ENCODE measurements at places on chromosomes 6 and 20.

DNA sequence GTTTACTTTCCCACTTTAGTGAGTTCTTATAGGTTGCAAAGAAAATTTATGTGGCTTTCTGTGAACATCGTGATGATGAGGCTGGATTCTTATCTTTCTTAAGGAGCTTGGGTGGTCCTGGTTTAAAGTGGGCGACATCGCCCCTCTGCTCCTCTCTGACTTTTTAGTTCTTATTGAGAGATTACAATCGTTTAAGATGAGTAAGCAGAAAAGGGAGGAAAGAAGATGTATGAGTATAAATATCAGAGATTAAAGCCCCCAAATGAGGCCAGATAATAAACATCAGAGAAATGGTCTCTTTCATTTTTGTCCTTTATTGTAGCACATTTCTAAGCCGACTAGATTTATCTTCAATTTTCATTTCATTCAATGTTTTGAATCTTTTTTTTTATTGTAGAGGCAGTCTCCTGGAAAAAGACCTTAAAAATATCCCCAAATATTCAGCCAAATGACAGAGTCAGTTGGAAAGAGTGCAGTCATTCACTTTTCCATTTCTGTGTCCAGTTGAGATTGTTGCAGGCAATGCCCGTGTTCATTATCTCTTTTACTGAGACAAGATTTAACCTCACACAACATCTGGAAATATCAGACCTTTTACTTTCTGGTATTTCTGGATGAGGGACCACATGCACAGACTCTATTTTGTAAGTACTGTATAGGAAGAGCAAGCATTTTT lies 62.0 kb upstream of the PDE7B start:
- DNase-seq: no peak

DNA sequence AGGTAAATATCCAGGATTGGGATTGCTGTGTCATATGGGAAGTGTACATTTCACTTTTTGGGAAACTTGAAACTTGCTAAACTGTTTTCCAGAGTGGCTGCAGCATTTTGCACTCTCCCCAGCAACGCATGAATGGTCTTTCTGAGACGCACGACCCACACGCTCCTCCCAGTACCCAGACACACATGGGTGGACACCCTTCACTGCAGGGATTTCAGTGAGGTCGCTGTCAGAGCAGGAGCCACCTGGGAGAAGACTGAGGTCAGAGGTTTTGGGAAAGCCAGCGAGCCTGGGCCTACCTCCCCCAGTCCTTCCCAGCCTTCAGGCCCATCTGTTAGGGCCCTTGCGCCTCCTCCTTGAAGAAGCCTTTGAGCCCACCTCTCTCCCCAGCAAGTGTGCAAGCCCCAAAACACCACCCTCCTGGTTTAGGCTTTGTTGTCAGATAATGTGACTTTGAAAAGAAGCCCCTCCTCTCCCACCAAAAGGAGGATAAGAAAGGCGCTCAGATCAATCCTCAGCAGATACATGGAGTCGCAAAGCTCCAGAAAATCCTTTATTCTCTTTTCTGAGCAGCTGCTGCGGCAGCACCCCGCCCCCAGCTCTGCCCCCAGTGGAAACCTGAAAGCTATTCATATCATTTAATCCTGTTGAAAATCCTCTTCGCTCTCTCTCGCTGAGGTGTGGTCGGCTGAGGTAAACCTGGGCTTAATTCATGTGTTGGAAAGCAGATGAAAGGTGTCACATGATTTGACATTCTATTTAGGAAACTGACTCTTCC lies 12.7 kb upstream of the JAG1 start:
- no peak for DNase-seq

- DNase-seq: no peak
Measured at GRCh38 chr6:5937169-5937909, 69.4 kb downstream of the NRN1 start.

- no peak for DNase-seq
Measured at GRCh38 chr6:19181211-19181610, 656.0 kb upstream of the ID4 start.

- DNase-seq: no peak
Measured at GRCh38 chr6:96276856-96277255, 244.8 kb upstream of the UFL1 start.

GRCh38 chr6:17042422-17043147 lies 59.3 kb upstream of the STMND1 start:
- DNase-seq: no peak

DNA sequence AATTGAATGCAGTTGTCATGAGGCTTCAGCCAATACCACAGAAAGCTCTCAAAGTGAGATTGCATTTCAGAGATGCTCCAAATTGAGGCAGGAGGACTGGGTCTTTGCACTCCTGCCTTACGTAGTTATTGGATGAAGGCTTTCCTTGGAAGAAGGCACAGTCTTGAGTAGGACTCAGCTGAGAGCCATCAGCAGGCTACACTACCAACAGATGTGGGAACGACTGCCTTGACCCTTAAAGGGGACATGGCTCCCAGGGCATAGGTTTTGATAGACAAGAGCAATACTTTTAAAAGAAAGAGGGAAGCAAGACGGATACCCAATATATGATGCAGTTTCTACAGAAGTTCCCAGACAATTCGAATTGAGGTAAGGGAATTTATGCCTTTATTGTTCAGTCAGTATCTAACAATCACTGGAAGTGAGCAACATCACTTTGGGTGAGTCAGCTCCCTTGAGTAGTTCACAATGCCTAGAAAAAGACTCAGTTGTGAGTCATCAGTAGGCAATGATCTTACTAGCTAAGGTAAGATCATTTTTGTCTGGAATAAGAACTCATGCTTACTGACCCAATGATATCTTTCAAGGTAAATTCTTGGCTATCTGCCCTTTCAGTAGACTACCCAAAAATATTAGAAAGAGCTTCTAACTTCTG lies 390.8 kb downstream of the GJA1 start:
- no peak for DNase-seq

- no peak for DNase-seq
Measured at GRCh38 chr6:154852687-154853086, 119.5 kb downstream of the SCAF8 start.

GRCh38 chr20:20089939-20090338 lies 37.6 kb downstream of the CFAP61 start:
- DNase-seq: no peak

DNA sequence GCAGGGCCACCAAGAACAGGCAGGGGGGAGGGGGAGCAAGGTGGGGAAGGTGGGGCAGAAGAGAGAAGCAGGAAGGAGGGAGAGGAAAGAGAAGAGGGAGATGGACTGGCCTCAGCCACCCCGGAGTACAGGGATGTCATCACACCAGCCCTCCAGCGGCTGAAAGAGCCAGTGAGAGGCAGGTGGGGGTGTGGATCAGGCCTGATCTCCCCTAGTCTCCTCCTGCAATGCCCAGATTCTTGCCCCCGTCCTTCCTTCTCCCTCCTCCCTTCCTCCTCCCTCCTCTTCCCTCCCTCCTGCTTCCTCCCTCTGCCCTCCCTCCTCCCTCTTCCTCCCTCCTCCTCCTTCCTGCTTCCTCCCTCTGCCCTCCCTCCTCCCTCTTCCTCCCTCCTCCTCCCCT lies 61.5 kb downstream of the YTHDF1 start:
- no peak for DNase-seq

- DNase-seq: peak; percentile 19
Measured at GRCh38 chr20:35497320-35497719, 32.1 kb downstream of the C20orf173 start.

- no peak for DNase-seq
Measured at GRCh38 chr6:163691049-163691448, 276.5 kb downstream of the QKI start.

DNA sequence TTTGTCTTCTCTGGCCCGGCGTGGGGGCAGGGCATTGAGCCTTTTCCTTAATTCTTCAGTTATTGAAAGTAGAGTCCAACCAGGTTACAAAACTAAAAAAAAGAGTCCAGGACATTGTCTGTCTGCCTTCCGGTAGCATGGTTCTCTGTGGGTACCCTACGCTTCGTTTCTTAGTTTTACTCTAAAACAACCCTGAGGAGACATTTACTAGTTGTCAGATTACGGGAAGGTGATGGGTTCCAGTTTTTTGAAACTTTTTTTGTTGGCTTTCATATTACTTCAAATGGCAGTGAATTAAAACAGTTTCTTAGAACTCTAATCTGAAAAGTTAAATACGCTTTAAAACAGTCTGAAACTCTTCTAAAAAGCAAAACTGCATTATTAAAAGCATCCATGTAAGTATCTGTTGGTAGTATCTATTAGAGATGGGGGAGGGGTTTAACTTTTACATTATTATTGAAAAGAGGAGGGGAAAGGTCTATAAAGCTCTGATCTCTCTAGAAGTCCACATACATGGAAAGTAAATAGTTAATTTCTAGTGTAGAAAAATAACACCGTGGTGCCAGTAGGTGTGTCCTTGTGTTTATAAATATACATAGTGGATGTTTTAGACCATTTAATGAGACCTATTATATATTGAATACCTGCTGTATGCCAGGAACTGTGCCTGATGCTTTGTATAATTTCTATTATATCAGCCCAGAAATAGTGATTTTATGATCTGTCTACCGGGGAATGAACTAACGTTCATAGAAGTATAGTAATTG lies 2.2 kb downstream of the BICRAL start:
- no peak for DNase-seq

DNA sequence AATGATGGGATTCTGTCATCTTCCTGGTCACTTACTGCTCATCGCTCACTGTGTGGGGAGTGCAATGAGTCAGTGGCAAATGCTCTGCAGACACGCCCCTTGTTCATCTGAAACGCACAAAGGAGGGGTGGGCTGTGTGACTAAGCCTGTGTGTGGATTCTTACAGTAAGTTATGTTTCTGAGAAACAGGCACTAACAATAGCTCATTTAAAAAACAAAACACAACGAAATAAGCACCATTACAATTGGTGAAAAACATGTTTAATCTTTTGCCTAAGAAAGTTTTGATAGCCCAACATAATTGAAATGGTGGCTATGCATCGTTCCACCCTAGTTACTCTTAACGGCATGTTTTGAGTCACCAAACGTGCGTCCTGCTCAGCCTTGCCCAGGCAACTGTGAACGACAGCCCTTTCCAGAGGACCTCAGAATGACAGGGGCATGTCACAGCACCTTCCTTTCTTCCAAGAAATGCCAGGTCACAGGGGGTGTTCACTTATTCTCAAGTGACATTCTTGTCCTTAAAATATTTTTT lies 118.4 kb upstream of the SGK1 start:
- no peak for DNase-seq

GRCh38 chr6:2158596-2159271 lies 86.7 kb downstream of the GMDS start:
- DNase-seq: no peak

GRCh38 chr6:36662827-36663256 lies 15.7 kb upstream of the CDKN1A start:
- DNase-seq: no peak
